ENCODE measurements at places on chromosomes 11 and 22. TPM values are rescaled to one million over a fixed set of nuclear protein-coding genes. Genes with fewer than 3 reads are reported as not detected.
A peak's percentile ranks its signal among the peaks of the same experiment; 100 is the strongest.

GRCh38 chr11:114348200-114349191 lies 51.8 kb downstream of the C11orf71 start:
- no peak overlapping the region for H3K4me3 ChIP-seq
- no peaks in the 10 kb centered on the region for H3K4me1 ChIP-seq
- DNase-seq, result no peak
- H3K36me3 ChIP-seq, result no peaks in the 10 kb centered on the region
- no peak overlapping the region for H3K27ac ChIP-seq

DNA sequence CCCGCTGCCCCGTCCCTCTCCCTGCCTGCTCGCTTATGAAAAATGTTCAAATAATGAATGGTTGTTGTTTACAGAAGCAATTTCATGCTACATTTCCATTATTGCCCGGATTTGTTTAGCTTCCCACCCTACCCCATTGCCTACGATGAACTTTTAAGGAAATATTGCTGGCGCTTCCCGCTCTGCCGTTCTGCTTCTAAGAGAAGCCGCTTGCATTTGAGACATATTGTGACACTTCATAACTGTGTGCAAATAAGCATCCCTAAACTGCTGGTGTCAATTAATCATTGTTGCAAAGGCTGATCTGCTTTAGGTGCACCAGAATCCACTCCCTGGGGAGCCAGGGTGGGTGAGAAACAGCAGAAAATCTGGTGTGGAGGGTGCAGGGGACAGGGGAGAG lies 52.3 kb upstream of the LMO1 start:
- H3K27me3 ChIP-seq, result no peaks in the 10 kb centered on the region
- H3K4me3 ChIP-seq, result no peak overlapping the region
- no peaks in the 10 kb centered on the region for H3K36me3 ChIP-seq
- DNase-seq, result no peak
- no peak overlapping the region for H3K27ac ChIP-seq
- H3K4me1 ChIP-seq, result no peaks in the 10 kb centered on the region

The RAG2 gene
- total RNA-seq, result not detected

DNA sequence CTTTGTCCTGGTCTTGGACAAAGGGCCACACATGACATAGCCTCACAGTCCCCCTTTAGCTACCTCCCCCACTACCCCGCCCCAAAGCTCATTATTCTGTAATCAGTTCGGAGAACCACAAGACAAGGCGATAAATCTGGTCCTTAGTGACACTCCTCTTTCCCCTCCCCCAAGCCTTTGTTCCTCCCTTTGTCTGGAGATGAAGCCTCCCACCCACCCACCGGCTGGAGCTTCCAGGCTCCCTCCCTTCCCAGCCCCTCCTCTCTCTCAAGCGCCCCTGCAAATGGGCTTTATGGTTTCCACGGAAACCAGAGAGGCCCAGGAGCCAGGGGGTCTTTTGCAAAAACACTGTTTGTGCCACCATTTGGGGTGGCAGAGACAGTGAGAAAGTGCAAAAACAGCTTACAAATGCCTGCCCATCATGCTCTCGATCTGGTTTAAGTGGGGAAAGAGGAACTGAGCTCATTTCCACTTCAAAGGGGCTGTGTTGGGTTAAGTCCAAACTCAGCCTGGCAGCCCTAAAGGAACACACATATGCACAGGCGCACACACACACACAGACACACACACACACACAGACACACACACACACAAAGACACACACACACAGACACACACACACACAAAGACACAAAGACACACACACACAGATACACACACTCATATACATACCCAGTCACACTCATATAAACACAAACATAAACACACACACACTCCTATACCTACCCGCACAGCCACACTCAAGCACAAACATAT lies 23.5 kb downstream of the APLNR start:
- H3K27me3 ChIP-seq, result no peaks in the 10 kb centered on the region
- peaks cover 12% of the 10 kb centered on the region for H3K4me1 ChIP-seq
- H3K27ac ChIP-seq, result no peak overlapping the region
- H3K36me3 ChIP-seq, result no peaks in the 10 kb centered on the region
- no peak overlapping the region for H3K4me3 ChIP-seq

DNA sequence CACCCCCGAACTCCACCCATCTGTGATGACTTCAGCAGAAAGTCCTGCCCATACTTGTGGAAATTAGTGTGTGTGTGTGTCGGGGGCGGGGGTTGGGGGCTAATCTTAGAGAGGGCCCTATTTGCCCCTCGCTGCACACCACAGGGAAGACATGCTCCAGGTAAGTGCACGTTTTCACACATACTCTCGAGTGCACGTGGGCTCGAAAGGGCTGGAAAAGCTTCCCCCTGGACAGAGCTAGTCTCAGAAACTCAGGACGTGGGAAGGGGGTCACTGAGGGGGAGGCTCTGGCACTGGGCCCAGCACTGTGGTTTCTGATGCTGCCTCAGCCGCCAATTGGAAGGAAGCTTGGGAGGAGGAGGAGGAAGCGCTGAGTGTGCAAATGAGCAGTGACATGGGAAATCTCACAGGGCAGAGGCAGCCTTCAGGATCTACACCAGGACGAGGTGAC lies 40.7 kb upstream of the CD82 start:
- peaks cover 3% of the 10 kb centered on the region for H3K4me1 ChIP-seq
- H3K36me3 ChIP-seq, result no peaks in the 10 kb centered on the region
- H3K27ac ChIP-seq, result no peak overlapping the region
- H3K4me3 ChIP-seq, result no peak overlapping the region

GRCh38 chr11:47857892-47858543 lies 9.9 kb upstream of the NUP160 start:
- H3K27me3 ChIP-seq, result no peaks in the 10 kb centered on the region
- peak overlapping the region; percentile 15 for H3K27ac ChIP-seq
- no peak overlapping the region for H3K4me3 ChIP-seq
- no peak for DNase-seq

Measured in esophagus muscularis mucosa (tissue), 4 donors.